Cerebellar nuclear complex (tissue), 1 donor: ENCODE measurements at places on chromosomes 12 and 14.

- no peak for DNase-seq
Measured at GRCh38 chr12:16586350-16587109, 19.4 kb downstream of the LMO3 start.

DNA sequence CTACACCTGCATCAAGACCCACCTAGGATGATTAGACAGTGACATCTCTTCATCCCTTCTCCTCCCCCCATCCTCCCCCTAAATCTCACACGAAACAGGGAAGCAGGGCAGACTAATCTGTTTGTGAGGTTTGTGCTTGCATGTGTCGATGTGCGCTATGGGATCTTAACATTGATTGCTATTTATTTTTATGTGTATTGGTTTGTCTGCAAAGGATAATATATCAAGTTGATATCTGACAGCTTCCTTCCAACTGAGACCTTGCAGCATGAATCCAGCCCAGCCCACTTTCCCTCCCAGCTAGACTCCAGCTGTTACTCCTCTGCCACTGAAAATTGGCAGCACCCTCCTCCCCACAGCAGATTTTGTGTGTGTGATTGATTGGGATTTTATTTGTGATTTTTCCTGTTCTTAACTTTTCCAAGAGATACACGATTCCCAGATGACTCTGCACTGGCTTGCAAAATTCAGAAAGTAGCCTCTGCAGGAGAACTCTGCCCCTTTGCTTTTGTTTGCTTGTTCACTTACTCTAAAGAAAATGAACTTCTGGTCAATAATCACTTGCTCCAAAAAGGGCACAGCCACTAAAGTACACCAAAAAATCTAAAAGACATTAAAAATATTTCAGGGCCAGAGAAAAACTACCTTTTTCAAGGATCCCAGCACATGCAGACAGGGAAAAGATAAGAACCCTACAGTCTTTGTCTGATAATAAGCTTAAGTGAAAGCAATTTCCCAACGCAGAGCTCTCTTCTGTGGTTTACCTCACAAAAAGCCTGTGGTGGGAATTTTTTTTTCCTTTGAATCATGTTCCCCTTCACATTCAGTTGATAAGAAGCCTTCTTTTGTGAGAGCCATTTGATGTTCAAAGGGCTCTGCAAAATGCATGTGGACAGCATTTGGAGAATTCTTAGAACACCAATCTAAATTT, 222.1 kb downstream of the RPS29 start:
- no peak for DNase-seq

DNA sequence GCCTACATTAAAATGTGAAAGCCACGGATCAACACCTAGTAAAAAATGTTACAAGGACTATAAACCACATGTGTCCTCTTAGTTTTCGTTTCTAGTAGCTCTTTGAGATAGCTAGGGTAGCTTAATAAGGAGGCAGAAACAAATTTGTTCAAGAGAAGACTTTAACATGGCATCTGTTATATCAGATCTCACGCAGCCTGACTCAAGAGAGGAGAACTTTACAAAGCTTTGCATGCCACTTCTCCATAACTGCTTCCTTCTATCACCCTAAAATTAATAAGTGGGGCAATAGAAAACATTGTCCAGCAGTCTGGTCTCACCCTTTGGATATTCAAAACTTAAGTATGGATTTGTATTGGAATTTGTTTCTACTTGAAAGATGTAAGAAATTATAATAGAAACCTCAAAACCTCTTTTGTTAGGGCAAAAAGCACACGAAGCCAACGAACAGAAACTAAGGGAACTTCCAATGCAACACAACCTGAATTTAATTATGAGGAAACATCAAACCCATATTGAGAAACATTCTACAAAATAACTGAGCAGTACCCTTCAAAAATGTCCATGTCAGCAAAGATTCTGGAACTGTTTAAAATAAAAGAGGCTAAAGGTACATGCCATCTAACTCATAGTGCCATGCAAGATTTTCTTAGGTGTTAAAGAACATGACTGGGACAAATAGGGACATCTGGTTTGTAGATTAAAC, 194.8 kb downstream of the LRIG3 start:
- DNase-seq = no peak

GRCh38 chr12:123436017-123436964, at the start of gene RILPL2:
Gene RILPL2, minus strand, starts transcription at chr12:123436684. Its CDS starts 264 bp downstream, at chr12:123436420.
- DNase-seq = no peak

DNA sequence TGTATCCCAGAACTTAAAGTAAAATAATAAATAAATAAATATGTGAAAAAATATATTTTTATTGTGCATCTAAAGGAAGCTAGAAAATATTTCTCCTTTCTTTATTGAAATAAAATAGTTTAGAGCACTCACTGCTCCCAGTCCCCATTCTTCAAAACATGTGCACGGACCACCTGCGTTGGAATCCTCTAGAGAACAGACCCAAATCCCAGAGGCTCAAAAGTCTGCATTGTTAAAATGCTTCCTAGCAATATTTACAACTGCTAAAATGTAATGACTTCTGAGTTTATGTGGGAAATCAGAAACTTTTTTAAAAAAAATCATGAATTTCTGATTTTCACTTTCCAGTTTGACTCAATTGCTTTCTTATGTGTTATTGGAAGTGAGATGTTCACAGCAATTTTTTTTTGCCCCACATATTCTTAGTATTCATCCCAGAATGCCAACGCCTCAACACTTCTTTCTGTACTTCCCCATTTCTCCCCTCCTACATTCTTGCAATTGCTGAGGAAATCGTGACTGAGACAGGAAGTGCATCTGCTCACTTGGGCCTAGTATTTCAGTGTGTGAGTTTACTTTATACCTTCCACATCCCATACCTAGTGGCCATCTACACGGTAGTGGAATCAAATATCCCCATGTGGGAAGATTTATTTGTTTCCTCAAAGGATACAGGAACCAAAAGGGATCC, 116.0 kb upstream of the FLRT2 start:
- DNase-seq = no peak
